ENCODE measurements at places on chromosomes 5 and 9.

DNA sequence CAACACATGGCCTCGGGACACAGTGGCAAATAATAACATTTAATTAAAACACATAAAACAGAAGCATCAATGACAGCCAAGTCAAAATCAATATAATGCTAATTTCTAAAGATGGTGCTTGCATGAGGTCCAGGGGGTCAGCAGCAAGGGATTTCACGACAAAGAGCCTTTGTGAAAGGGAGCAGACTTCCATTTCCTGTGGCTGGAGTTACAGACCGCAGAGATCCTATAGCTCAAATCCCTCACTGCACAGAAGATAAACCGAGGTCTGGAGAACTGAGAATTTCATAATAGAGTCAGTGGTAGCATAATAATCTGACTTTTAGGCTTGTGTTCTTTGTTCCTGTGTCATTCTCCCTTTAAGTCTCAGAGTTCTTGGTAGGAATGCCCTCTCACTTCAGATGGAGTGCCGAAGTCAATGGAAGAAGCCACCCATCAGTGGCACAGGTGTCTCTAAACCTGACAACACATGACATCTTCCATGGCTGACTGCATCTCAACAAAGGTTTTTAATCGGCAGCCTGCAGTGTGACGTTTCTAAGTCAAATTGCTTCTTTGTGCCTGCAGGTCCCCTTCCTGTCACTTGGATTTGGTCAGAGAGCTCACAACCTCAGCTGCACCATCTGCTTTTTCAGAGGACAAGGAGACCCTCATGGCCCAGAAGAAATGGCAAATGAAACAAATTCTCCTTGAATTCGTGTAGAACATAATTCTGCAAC, 67.4 kb downstream of the CARTPT start:
- no peak for DNase-seq

GRCh38 chr5:68533051-68533450, 317.5 kb downstream of the PIK3R1 start:
- no peak for DNase-seq

GRCh38 chr5:78243091-78243490, 51.4 kb downstream of the AP3B1 start:
- no peak for DNase-seq

GRCh38 chr5:168696611-168697010, 117.4 kb upstream of the PANK3 start:
- DNase-seq: no peak

- DNase-seq: no peak
Observed at GRCh38 chr5:109805472-109805871, 115.7 kb downstream of the MAN2A1 start.

DNA sequence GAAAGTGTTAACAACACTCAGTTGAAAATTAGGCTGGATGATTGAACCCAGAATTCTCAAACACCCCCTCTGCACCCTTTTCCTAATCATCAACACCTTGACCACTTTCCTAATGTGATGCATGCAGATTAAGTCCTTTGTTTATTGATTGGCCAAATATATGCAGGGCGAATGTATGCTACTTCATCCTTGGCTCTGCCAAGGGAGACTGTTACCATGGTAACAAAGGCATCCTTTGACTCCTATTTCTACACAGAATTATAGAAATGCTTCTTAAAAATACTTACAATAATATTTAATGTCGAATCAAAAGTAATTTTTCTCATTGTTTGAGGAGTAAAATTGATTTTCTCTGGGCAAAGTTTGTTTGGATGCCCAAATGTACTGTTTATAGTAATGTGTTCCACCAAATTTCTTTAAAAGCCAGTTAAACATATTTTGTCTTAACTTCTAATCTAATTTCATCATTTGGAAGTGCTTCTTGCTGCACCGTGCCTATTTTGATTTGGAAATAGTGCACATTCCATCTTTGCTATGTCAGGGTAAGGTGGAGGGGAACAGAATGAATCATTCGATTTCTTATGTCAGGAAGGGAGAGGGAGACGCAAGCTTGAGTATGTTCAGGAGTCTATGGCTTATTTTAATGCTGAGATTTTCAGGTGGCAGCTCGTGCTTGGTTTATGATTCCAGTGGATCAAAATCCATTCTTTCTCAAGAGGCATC, 1384.3 kb upstream of the WWC1 start:
- DNase-seq: no peak

GRCh38 chr9:96236854-96237550, 65.0 kb downstream of the HSD17B3 start:
- no peak for DNase-seq

DNA sequence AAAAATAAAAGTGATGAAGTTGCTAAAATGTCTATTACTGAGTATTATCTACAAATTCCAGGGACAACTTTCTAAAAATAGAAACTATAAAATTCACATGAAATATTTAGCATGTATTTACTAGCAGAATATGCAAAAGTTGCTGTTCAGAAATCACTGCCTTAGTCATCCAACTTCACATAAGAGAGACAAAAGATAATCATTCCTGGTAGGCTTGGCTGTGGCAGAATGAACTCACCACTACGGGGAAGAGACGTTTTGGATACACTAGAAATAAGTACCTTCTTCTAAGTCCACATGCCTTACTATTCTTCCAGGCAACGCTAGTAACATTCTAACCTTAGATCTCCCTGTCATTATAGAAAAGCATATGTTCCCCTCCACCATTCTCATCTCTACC, 272.2 kb downstream of the BNC2 start:
- DNase-seq: no peak

- no peak for DNase-seq
Observed at GRCh38 chr9:128898845-128899565, 17.1 kb downstream of the LRRC8A start.

GRCh38 chr9:90112788-90113187, 508.0 kb downstream of the GADD45G start:
- no peak for DNase-seq

GRCh38 chr5:16808021-16808420, 128.1 kb downstream of the MYO10 start:
- DNase-seq: no peak

DNA sequence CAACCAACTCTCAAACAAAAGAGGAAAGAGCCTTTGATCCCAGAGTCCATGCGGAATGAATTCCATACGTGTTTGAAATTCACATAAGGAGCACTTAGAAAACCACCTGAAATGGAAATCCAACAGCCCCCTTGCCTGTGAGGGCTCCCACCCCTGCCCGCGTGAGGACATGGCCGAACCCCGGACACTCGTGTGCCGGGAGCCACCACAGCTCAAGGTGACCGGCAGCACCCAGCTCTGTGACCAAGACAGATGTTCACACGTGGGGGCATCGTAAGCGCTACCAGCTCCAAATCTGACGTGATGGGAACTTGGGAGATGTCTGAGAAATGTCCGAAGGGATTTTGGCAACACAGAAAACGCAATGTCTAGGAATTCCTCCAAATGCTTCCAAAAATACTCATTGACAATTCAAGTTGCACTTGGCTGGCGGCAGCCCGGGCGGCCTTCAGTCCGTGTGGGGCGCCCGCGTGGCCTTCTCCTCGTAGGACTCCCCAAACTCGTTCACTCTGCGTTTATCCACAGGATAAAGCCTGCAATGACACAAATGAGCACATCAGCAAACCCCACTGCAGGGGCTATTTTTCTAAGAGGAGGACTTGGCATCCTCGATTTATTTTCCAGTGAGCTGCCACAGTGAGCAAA, 23.2 kb upstream of the TERT start:
- peak; percentile 12 for DNase-seq

GRCh38 chr5:87405472-87406155, 7.1 kb downstream of the CCNH start:
- no peak for DNase-seq
